ENCODE measurements at places on chromosomes 6 and 20.
A peak's percentile ranks its signal among the peaks of the same experiment; 100 is the strongest.

- no peak for DNase-seq
These were observed 73.3 kb upstream of the CD93 start for GRCh38 chr20:23159256-23159946.

- no peak for DNase-seq
These were observed 368.5 kb upstream of the EPHA7 start for GRCh38 chr6:93787841-93788240.

DNA sequence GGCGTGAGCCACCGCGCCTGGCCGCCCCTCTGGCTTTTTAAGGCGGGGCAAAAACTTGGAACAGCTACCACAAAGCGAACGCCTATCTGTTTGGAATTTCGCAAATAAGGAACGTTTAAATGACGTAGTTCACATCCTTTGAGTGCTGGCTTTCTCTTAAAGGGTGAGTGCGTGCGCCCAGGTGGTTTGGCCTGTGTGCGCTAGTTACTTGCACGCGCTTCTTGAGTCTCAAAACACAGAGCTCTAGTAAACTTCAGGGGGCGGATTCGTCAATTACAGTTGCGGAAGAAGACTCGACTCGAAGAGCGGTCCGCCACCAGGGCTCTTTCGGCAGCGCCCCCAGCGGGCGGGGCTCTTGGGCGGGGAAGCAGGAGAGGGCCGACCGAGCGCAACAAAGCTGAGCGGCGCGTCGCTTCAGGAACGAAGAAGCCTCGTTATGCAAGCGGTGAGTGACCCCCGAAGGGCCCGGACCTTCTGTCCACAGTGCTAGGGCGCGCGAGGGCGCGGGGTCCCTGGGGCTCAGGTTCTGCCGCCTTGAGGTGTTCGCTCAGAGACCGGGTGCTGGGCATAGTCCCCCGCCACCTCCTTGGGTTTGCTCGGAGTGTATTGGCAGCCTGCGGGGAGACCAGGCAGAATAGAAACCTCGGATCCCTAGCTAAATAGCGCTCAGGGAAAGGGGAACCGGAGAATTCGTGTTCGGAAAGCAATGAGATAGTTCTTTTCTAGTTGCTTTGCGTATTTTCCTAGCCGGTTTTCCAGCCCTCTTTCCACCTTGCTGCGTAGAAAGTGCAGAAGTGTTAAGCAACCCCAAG lies at the start of gene SYCP2L:
Gene SYCP2L (plus strand): TSS at position 362 of the 812 bp plus-strand sequence. CDS start 75 bp downstream, at position 437.
- DNase-seq = no peak

GRCh38 chr20:36084897-36085613 lies 69.5 kb upstream of the EPB41L1 start:
- no peak for DNase-seq

DNA sequence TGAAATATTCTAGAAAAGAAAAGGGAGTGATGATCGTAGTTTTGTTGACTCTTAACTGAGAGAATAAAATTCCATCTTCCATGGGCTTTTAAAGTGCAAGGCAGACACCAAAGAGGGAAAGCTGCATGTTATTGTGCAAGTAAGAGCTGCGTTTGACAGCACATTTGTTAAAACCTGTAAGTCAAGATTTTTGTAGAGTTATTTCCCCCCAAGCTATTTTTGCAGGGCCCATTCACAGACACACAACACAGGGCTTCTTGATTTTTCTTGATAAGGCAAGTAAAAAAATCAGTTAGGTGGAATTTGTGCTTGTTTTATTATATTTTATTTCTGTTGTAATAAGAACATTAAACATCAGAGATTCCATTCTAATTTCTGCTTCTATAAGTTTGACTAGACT lies 13.8 kb downstream of the CFAP206 start:
- no peak for DNase-seq

- no peak for DNase-seq
These were observed 614.9 kb downstream of the DOK5 start for GRCh38 chr20:55090286-55090685.

DNA sequence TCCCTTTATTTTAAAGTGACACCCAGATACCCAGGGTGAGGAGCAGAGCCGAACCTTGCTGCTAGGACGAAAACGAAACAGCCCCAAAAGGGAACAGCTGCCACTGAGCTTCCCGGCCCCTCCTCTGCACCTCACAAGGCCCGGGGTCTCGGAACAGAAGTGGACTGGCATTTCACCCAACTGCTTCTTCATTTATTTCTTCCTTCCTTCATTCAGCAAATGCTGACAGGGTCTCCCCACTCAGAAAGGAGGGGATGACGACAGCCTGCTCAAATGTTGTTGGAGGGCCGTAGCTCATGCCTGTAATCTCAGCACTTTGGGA lies 220.3 kb downstream of the PREX1 start:
- no peak for DNase-seq

DNA sequence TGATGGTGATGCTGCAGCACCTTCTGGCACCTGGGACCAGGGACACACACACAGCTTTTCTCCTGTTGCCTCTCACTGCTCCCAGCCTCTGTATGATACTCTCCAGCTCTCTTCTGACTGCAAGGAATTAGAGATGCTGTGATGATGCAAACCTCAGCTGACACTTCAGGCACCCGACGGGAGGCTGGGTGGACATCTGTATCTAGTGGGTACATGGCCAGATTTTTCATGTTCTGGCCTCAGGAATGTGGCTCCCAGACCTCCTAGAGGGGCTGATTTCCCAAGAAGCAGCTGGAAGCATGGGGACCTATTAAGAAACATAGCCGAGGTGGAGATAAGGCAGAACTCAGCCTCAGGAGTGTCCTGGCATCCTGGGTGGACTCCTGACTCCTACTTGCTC lies 6.8 kb upstream of the EPB41L1 start:
- no peak for DNase-seq

- peak; percentile 13 for DNase-seq
These were observed 520.8 kb downstream of the EPM2A start for GRCh38 chr6:145214570-145214969.

- DNase-seq = no peak
These were observed 11.7 kb downstream of the PPIL1 start for GRCh38 chr6:36862848-36863382.

GRCh38 chr6:42363926-42364849 lies 87.5 kb downstream of the TRERF1 start:
- no peak for DNase-seq

DNA sequence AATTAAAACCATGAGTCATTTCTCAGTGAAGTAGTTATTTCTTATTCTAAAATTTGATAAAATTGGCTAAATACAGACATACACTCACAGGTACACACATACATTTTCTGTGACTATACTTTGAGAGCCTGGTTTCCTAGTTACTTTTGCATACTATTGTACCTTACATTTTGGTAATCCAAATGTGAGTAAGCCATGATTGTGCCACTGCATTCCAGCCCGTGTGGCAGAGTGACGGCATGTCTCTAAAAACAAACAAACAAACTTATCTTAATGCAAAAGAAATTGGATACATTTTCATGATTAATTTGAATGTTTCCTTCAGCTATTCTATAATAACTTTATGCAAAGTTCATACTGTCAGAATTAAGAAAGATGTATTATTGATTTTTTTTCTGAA lies 628.8 kb downstream of the GRIK2 start:
- DNase-seq = no peak

DNA sequence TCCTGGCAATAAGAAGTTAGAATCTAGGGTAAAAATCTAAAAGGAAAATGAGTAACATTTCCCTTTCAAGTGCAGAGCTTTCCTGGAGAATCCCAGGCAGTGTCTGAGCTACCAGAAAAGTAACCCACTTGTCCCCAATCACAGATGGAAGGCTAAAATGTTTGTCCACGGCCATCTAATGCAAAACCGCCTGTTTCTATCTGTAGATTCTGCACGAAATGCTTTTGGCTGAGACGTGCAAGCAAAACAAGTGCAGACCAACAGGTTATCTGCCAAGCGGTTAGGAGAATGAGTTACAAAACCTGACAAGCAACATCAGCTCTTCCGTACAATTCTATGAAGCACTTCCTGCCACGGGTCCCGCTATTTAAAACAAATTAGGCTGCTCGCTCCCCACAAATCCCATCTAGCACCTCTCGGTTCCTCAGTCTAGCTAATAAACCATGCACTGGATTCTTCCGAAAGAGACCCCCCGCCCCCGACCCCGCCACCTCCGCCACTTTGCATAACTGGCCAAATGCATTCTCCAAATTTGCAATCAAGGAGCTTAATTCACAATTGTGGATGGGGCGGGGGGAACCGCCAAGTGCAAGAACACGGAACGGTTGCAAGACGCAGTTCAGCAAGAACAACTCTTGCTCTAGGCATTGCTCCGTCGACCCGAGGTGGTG lies 1.4 kb downstream of the ELOVL5 start:
- peak; percentile 58 for DNase-seq

GRCh38 chr6:33091957-33092356 lies 16.2 kb downstream of the HLA-DPB1 start:
- peak; percentile 40 for DNase-seq

- no peak for DNase-seq
These were observed 332.3 kb downstream of the PLCB1 start for GRCh38 chr20:8464368-8464767.

GRCh38 chr6:122069932-122070331 lies 329.5 kb upstream of the HSF2 start:
- DNase-seq = no peak

DNA sequence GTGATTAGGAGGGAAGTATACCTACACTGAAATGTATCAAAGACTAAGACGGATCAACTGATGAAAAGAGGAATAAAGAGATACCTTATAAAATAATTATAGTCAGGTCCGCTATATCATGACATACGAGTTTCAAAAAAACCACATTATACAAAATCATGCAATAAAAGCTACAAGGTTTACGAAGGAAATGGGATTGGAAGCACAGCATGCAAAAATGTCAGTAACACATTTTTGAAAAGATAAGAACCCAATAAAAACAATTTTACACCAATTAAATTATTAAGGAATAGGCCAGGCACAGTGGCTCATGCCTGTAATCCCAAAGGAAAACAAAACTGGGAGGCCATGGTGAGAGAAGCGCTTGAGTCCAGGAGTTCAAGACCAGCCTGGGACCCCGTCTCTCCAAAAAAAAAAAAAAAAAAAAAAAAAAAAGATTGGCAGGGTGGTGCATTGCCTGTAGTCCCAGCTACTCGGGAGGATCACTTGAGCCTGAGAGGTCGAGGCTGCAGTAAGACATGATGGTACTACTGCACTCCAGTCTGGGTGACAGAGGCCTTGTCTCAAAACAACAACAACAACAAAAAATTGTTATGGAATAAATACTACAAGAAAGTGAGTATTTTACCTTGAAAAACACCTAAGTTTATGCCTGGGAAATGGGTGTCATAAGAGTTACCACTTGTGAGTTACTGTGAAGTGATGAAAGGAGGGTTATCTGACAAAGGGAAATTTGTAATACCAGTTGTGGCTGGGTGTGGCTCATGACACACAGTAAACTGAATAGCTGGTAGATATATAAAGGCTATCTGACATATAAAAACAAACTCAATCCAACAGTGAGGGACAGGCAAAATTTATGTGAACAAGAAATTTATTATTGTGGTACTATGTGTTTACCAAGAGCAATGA lies 45.2 kb downstream of the RANBP9 start:
- peak; percentile 77 for DNase-seq

DNA sequence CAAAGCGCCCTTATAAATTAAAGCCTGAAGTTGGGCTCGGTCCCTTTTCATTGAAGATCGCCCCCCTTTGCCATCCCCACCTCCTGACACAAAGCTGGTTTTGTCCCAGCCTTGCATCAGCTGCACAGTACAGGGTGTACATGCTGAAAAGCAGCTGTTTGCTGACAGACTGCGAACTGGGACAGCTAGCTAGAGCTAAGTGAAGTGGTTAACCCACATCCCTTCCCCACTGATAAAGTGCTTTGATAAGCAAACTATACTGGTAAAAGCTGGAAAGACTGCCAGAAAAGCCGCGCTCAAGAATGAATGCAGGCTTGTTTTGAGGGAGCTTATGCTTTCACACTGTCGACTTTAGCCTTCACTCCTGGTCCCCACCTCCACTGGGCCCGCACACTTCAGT lies 207.3 kb downstream of the GMDS start:
- peak; percentile 22 for DNase-seq

GRCh38 chr6:79911992-79912391 lies 35.4 kb downstream of the ELOVL4 start:
- DNase-seq = no peak

GRCh38 chr6:156816505-156816904 lies 39.3 kb downstream of the ARID1B start:
- DNase-seq = no peak

- no peak for DNase-seq
These were observed 533 bp downstream of the CFB start for GRCh38 chr6:31946370-31946885.

DNA sequence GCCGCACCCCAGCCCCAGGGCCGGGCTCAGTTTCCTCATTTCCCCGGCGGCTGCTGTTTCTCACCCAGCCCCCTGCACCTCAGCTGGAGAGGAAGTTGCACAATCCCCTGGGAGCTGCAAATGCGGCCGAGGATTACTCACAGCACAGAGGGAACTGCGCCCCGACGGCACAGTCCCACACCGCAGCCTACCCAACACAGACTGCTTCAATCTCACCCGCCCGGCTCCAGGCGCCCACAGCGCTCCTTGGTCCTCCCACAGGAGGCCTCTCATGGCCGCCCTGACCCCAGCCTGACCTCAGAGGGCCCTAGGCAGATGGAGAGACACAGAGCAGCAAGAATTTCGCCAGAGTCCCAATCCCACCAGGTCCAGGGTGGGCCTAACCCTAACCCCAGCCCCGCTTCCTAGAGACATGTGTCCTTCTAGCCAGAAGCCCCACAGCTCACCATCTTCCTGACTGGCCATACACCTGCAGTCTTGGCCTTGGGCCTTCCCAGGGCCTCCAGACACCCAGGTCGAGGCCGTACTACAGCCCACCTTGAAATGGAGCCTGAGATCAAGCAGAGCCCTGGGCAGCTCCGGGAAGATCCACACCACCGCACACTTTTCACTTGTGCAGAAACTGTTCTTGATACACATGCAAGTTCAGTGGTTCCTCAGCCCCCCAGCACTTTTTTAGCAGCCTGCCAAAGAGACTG lies 11.7 kb downstream of the TFEB start:
- peak; percentile 11 for DNase-seq

GRCh38 chr6:44439270-44440045 lies 52.0 kb downstream of the CDC5L start:
- DNase-seq = no peak

DNA sequence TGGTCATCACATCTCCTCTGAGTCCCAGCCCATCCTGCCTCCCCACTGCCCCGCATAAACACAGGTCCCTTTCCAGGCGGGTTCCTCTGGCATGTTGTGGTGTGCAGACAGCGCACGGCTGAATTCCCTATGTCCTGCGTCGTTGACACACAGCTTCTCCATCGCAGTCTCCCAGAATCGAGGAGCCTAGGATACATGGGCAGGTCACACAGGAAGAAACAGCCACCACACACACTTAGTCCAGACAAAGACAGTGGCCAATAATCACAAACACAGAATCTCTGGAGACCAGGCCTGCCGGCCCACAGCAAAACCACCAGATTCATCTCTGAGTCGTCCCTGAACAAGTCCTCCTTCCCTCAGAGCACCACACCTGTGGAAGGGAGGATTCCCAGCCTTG lies 34.8 kb downstream of the SCML4 start:
- DNase-seq = no peak

- DNase-seq = no peak
These were observed 253.2 kb downstream of the SOX4 start for GRCh38 chr6:21846541-21847451.

- peak; percentile 73 for DNase-seq
These were observed 56.2 kb upstream of the EDN1 start for GRCh38 chr6:12233693-12234571.

GRCh38 chr6:32794510-32794909 lies 22.3 kb downstream of the HLA-DOB start:
- DNase-seq = no peak

Data from CD4-positive, alpha-beta T cell treated with Interleukin-4 for 4 hours (primary cell).